Calu3 (cell line): ENCODE measurements at places on chromosomes 11 and 22.

DNA sequence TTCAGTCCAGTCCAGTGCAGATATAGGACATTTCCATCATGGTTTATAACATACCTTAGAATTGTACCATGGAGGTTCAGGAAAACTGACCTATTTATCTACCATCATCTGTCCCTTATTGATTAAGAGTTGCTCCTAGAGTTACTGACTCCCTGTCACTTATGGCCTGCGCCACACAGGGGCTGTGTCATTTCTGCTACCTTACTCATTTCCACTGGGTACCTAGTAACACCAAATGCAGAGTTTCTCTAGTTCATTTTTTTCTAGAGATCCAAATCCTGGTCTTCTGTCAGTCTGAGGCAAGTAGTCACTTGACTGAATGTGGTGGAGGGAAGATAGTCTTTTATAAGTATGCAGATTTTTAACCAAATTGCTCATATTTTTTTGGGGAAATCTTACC is 59.2 kb downstream of the PDE3B start:
- no peak for DNase-seq

GRCh38 chr11:124093330-124093729 is 21.9 kb upstream of the VWA5A start:
- no peak for DNase-seq

DNA sequence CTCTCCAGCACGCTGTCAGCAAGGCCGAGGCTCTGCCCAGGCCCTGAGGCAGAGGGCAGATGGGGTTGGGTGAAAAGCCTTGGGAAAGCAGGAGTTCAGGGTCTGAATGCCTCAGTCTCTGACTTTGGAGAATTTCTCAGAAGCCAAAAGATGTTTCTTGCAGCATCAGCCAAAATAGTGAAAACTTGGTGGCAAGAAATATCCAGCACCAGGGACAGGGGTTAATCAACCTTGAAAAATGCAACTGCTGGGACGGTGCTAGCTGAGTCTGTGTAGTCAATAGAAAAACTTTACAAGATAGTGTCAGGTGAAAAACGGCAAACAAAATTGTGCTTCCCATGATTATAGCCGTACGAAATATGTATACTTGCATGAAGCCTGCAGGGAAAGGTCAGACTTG is 1.4 kb upstream of the ABCC8 start:
- DNase-seq = no peak

GRCh38 chr11:117421041-117421440 is 93.4 kb downstream of the CEP164 start:
- no peak for DNase-seq

- DNase-seq = no peak
Observed at GRCh38 chr11:131392528-131393255, 22.3 kb downstream of the NTM start.

DNA sequence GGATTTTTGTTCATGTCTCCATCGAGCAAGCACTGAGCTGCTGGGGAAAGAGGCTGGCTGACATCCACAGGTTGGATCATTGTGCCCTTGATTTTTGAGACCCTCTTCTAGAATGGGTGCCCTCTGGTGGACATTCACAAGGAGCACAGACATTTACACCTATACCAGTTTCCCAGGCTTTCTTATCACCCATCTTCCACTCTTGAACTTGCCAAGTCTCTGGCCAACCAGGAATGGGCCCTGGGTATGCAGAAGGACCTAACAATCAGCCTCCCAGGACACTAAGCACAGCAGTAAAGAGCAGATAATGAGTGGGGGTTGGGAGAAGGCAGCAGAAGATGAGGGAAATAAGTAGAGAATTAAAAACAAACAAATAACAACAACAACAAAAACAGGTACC is 5.7 kb upstream of the INTS4 start:
- DNase-seq = peak; percentile 56

- no peak for DNase-seq
Observed at GRCh38 chr11:44309478-44310205, at the start of gene ALX4. Gene ALX4 (minus strand): TSS chr11:44310139. CDS start chr11:44310062, 77 bp downstream.

DNA sequence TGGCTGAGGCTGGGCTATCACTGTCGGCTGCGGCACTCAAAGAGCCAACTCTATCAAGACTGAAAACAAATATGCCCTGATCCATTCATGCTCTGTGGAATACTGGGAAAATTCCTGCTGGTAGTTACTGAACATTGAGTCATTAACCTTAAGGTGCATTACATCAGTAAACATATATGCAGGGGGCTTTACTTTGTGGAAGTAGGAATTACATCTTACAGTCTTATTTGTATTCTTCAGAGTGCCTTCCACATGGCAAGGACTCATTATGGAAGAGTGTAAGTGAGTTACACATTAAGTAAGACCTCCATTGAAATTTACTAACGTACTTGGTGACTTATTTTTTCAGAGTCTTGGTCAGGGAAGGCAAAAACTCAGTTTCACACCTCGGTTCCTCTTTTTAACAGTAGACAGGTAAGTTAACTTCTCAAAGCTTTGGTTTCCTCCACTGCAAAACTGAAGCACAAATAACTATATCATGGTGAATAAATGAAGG is 4.5 kb downstream of the OR5B21 start:
- no peak for DNase-seq

- DNase-seq = no peak
Observed at GRCh38 chr11:126163074-126163700, 48.3 kb downstream of the RPUSD4 start.

DNA sequence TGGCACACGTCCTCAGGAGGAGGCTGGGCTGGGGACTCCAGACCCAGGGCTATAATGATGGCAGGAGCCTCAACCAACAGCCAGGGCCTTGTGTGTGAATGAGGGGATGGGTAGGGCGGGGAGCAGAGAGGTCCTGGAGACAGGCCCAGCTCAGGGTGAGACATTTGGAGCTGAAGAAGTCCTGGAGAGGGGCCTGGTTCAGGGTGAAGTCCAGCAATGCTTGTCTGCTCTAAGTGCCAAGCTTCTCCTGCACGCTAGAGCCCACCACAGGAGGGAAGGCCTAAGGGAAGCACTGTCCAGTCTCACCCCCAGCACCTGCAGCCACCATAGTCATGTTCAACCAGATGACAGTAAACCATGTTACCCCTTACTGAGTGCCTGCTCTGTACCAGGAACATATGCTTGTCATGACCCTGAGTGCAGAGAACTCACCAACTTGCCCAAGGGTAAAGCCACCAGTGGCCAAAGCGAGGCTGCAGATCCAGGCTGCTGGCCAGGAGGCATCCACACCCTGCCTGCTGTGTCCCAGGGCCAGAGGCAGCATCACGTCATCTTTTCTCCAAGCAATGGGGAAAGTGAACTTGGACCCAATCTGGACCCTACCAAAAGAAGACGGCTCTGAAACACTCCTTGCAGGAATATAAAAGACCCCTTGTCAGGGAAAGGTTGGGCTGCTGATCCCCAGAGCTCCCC is 24.0 kb downstream of the LMO1 start:
- DNase-seq = no peak

GRCh38 chr22:40187389-40187788 is 9.7 kb downstream of the TNRC6B start:
- no peak for DNase-seq

DNA sequence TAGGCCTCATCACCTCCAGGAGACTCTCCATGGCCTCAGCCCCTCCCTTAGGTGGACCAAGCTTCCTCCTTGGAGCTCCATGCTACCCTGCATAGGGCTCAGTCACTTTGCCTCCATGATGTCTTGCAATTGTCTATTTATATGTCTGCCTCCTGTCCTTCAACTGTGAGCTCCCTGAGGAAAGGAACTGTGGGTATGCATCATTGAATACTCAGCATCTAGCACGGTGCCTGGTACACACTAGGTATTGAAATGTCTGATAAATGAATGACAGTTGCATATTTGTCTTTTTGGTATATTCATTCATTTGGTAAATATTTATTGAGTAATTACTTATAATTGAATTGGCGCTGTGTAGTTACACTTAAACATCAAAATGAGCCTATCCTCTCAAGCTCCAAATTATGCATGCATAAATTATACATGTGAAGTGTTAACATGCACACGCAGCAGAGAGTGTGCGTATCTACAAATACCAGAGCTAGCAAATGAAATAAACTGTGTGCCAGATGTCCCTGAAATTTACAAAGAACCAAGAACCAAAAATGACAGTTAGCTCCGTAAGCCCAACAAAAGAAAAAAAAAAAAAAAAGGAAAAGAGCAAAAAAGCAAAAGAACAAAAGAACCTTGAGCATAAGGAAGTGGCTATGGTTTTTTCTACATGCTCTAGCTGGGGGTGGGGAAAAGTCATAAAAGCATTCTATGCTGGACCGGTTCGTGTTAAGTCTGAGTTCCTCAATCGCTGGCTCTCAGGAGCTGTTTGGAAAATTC is 25.2 kb downstream of the GRAP2 start:
- DNase-seq = no peak

GRCh38 chr11:12343526-12343925 is 33.8 kb upstream of the PARVA start:
- no peak for DNase-seq

DNA sequence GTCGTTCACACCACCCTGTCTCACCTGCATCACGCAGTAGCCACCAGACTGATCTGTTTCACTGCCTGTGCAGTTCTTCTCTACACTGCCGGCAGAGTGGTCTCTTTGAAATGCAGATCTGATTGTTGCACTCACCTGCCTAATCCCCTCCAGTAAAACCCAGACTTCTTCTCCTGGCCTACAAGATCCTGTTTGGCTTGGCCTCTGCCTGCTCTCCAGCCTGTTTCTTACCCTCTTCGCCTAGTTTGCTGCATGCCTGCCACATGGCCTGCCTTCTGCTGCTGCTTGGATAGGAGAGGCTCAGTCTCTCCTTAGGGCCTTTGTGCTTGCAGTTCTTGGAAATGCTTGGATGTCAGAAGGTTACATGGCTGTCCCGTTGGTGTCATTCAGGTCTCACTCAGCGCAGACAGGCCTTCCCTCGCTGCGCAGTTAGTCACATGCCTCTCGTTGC is 42.0 kb downstream of the PACS1 start:
- DNase-seq = no peak

DNA sequence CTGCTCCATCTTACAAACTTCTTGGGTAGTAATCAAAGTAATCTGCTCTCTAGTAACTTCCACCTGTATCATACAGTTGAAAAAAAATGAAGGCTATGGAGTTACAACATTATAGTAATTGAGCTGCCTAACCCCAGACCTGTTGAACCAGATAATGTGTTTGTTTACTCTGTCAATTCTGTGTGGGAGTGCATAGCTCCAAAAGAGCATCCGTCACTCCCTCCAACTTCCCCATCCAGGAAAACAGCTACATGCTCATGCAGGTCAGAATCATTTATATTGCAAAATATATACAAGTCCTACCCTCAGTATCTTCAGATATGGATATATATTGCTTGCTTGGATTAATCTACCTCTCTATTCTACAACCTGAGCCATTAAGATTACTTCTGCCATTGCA is 244.0 kb upstream of the ANO5 start:
- no peak for DNase-seq

DNA sequence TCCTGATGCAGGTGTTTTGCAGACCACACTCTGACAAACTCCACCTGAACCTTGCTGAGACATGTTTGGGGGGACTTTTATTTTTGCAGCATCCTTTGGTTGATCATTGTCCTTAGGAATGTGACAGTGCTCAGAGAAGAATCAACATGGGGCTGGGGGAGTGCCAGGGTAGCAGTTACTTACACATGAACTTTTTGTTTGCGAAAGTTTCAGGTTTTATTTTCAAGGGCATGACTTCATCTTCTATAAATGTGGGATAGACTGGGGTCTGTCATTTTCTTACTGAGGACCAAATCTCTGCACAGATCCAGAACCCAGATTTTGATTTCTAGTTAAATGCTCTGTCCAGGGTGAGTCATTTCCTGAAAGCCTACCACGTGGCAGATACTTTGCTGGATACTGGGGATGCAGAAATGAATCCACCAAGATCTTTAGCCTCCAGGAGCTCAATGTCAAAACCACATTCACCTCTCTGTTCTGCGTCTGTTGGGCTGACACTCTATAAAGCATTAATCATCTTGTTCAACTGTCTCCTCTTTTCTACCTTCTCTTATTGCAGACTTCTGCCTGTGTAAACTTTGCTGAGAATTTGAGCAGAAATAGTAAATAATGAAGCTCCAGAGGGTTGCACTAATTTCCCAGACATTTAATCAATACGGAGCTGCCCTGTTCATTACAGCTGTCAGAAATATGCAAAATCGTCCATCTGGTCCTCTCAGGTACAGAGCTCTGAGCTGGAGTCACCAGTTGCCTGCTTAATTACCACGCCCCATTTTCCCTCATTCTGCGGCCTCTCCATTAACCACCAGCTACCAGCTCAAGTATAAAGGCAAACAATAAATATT is 387.9 kb downstream of the MIAT start:
- peak; percentile 15 for DNase-seq

DNA sequence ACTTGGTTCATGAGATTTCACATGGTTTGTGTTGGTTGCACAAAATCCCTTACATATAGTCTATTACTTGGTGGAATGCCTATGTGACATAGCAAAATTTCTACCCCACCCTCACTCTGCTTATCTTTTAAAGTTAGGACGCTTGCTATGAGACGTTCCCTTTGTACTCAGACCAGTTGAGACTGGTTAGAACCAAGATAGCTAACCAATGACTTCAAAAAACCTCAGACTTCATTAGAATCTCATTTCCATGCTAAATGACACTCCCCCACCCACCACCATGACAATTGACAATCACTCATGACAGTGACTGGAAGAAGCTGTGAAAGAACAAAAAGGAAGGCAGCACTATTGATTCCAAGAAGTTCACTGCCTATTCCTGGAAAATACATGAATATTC is 313.6 kb downstream of the ETS1 start:
- no peak for DNase-seq

DNA sequence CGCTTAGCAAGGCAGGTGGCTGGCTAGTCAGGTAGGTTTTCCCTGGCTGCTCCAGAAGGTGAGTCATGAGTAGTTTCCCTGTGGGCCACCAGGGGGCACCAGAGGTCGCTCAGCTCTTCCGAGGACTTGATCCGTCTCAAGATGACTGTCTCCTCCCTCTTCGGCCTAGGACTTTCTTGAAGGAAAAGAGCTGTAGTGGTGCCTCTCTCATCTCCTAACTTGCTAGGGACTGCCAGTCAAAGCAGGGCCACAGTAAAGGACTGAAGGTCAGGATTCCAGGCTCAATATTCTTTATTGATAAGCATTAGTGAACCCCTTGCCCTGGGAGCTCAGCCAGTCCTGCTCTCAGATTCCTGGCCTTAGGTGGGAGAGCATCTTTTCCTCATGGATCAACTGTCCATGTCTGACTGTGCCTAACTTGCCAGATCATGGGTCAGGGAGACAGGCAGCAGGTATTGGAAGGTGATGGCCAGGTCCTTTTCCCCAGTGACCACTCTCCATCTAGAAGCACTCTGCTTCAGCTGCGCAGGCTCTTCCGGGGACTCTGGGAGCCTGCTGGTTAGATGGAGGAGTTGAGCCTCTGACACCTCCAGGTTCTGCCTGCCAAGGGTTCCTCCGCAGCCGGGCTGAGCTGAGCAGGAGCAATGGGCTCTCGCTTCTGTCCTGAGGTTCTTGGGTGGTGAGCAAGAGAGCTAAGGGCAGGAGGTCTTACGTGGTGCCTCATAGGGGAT is 1.9 kb downstream of the POLD4 start:
- DNase-seq = peak; percentile 71

- no peak for DNase-seq
Observed at GRCh38 chr11:12717851-12718291, 43.6 kb downstream of the TEAD1 start.

DNA sequence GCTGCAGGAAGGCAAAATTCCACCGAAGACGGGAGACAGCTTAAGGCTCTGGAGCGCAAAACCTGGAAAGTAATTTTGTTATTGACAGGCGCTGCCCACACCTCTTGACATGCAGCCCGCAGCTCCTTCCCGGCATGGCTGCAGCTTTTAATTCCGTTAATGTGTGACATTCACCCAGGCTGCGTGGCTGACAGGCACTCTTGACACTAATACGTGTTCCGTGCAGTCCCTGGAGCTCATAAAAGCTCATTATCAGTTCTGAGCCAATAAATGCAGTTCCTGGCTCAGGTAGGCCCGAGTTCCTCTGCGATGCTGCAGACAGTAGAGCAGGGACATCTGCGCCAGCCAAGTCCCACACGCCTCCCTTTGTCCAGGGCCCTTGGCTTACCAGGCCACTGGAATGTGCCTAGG is 34.8 kb downstream of the TSPAN18 start:
- DNase-seq = no peak
